ENCODE measurements at places on chromosomes 7 and 10.
A peak's percentile ranks its signal among the peaks of the same experiment; 100 is the strongest.

DNA sequence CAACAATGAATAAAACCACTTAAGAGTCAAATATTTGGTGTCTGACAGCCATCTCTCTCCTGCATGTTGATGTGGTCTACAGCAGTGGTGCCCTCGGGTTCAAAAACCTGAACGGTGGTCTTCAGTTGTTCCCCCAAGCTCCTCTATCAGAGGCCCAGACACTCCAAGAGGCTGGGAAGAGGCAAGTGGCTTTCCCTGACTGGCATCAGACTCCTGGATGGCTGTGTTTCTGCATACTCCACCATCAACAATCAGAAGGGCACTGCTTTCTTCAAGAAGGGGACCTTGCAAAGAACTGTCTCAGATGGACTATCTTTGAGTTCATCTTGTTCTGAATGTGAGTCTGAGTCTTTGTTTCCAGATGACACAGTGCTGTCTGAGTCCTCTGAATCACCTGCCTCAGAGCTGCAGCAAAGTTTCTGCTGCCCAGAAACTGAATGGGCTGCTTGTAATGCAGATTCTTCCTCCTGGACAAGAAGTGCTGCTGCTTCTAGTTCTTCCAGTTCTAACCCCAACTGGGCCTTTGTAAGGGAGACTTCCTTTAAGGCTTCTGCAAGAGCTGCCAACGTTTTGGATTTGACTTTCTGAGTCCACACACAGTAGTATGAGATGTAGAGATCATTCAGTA lies 5.9 kb upstream of the SGMS1 start:
- no peak for DNase-seq

GRCh38 chr7:113367041-113367586 lies 248.8 kb upstream of the SMIM30 start:
- DNase-seq, result no peak

GRCh38 chr7:80346704-80347103 lies 165.2 kb downstream of the GNAT3 start:
- peak; percentile 41 for DNase-seq

DNA sequence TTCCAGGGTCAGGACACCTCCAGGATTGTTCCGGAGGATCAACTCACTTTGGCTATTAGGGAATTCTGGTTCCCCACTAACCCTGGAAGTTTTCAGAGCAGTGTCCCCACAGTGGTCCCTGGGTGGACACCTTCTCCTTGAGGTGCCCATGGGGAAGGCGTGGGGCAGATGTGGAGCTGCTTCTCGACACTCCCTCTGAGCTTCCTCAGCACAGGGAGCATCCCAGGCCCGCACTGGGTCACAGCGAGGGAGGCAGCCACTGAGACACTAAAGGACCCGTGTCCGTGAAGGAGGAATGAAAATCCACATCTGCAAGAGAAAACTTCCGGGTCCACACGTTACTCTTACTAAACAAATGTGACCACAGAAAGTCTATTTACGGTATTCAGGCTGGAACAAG lies 48.2 kb upstream of the MNX1 start:
- no peak for DNase-seq

DNA sequence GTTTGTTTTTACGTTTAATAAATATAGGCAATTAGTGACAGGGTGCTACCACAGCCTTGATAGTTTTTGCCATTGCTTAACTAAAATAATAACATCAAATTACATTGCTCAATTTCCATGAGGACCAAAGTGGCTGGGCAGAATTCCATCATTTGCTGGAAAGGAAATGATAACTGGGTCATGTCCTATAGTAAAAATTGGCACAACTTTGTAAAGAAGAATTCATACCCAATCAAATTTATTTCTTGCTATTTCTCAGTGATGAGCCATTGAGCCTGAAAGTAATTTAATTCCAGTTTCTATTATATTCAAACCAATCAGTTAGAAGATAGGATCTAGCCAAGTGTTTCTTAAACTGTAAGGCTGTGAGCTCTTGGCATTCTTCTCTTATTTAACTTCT lies 102.2 kb upstream of the CTTNBP2 start:
- no peak for DNase-seq

DNA sequence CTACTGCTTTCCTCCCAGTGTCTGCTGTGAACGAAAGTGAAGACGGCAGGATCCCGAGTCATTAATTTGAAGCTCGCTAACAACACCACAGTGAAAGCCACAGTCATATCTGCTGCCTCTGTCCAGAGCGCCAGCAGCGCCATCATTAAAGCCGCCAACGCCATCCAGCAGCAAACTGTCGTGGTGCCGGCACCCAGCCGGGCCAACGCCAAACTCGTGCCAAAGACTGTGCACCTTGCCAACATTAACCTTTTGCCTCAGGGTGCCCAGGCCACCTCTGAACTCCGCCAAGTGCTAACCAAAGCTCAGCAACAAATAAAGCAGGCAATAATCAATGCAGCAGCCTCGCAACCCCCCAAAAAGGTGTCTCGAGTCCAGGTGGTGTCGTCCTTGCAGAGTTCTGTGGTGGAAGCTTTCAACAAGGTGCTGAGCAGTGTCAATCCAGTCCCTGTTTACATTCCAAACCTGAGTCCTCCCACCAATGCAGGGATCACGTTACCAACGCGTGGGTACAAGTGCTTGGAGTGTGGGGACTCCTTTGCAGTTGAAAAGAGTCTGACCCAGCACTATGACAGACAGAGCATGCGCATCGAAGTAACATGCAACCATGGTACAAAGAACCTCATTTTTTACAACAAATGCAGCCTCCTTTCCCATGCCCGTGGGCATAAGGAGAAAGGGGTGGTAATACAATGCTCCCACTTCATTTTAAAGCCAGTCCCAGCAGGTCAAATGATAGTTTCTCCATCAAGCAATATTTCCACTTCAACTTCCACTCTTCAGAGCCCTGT lies 94.8 kb upstream of the KCNMA1 start:
- no peak for DNase-seq

DNA sequence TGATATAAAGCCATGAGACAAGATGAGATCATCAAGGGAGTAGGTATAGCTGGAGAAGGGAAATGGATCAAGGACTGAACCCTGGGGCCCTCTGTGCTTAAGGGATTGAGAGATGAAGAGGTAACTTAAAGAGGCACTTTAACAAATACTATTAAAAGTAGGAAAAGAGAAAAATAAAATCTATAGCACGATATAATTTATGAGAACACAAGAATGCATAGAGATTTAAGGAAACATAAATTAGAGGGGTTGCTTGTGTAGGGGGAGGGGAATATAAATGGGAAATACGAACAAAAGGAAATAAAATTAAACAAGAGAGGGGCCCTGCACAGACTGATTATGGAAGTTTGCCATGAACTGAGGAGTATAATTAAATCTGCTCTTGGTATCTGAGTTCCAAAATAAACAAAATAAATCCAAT lies 15.6 kb upstream of the LRRC17 start:
- DNase-seq, result no peak

- DNase-seq, result no peak
Measured at GRCh38 chr7:30466266-30466665, 12.3 kb downstream of the NOD1 start.

DNA sequence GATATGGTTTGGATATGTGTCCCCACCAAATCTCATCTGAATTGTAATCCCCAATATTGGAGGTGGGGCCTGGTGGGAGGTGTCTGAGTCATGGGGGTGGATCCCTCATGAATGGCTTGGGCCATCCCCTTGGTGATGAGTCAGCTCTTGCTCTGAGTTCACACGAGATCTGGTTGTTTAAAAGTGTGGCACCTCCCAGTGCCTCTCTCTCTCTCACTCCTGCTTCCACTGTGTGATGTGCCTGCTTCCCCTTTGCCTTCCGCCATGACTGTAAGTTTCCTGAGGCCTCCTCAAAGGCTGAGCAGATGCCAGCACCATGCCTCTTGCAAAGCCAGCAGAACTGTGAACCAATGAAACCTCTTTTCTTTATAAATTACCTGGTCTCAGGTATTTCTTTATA lies 4.8 kb upstream of the GCK start:
- DNase-seq, result no peak

DNA sequence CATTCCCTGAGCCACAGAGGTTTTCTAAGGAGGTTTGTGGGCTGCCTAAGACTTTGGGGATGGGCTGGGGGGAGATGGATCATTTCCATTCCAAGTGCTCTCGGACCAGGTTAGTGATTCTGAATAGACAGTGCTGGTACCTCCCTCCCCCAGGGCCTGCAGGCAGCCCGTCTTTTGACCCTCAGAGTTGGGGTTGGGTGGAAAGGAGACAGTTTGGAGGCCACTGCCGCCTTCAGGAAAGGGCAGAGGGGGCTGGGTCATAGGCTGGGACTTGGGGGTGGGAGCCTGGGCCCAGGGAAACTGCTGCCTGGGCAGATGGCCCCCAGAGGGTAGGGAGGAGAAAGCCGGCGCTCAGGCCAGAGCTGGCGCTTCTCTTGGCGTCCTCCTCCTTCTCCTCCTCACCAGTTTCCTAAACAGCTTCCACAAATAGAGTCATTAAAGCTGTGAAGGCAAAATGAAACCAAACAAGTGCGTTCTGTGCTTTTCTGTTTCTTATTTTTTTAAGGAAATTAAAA lies 4.4 kb downstream of the UNC5B start:
- no peak for DNase-seq

GRCh38 chr7:81648716-81649115 lies 121.1 kb downstream of the HGF start:
- no peak for DNase-seq

DNA sequence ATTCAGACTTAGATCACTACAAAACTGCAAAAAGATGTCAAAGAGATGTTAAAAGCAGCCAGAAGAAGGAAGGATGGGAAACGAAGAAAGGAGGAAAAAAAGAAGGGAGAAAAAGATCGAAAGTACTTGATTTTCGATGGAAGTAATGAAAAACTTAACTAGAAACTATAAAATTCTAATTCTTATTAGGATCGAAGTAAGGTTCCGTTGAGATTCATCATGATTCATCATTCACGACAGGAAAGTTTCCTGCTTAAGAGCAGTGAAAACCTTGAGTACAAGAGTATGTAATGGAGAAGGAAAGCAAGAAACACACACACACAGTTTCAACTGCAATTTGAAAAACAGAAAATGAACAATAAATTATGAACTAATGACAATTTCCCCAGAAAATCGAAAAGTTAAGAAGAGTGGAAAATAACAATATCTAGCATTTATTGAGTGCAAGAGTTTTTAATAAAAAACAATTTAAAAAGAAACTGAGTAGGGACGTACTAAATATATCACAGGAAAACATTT lies 1.1 kb upstream of the ING3 start:
- no peak for DNase-seq

GRCh38 chr7:26891400-26892350 lies 27.3 kb upstream of the SKAP2 start:
- DNase-seq, result no peak

DNA sequence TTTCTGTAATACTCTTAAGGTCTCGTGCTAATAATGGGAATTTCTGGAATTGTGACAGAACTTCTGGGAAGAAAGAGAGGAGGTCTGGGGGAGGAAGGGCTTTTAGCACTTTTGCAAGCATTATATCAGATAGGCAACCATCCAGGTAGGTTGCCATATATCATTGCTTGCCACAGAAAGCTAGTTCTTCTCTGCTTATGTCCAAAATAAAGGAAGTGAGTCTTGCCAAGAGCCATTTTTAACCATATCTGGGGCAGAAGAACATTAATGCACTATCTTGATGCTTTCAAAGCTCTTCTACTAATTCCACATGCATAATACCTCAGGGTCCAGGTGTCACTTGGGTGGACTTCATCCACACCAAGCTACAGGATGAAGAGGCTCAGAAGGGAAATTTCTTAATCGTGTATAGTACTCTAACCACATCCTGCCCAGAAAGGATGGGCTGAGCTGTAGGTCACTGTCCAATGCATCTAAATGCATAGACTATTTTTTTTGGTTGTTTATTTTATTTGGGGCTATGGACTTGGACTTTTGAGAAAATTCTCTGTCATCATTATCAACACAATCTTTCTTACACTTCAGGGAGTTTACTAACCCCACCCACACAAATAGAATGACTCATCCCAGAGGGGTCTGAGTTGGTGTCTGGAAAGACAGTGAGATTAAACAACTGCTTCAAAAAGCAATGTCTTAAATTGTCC lies 68.9 kb upstream of the ADO start:
- no peak for DNase-seq
